ENCODE measurements at places on chromosomes 16 and 17. TPM values are rescaled to one million over a fixed set of nuclear protein-coding genes. Genes with fewer than 3 reads are reported as not detected.

MAP2K6 gene
- total RNA-seq: 7.7 TPM

CPHXL2 gene
- not detected for total RNA-seq

- no peak for DNase-seq
Measured at GRCh38 chr16:27005386-27005785, 61.3 kb upstream of the C16orf82 start.

GRCh38 chr16:11056090-11056992 is 112.0 kb downstream of the CLEC16A start:
- no peak for DNase-seq

- no peak for DNase-seq
Measured at GRCh38 chr17:39599665-39600231, 8.0 kb downstream of the NEUROD2 start.

Data from sciatic nerve (tissue), 2 donors.